Activated naive CD4-positive, alpha-beta T cell (primary cell): ENCODE measurements at places on chromosomes 6 and 20.

DNA sequence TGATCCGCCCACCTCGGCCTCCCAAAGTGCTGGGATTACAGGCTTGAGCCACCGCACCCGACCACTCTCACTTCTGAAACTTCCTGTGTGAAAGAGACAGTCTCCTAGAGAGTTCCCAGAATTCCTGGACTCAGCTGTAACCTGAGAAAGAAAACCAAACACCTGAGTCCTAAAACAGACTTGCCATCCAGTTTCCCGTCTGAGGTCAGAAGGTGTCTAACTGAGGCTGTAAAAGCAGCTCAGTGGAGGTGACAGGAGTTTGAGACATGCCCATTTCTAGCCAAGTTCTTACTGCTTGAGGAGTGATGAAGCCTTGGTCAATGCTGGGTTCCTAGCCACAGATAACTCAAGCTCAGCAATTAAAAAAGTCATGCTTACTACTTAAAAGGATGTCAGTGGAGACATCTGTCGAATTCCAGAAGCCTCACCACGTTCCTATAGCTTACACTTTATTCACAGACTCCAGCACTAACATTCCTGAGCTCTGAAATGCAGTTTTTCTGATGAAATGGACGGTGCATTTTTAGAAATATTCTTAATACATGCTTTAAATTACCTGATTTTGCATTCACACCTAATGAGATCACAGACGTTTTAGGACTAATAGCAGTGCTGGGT, 6.1 kb downstream of the UQCC2 start:
- DNase-seq = no peak

DNA sequence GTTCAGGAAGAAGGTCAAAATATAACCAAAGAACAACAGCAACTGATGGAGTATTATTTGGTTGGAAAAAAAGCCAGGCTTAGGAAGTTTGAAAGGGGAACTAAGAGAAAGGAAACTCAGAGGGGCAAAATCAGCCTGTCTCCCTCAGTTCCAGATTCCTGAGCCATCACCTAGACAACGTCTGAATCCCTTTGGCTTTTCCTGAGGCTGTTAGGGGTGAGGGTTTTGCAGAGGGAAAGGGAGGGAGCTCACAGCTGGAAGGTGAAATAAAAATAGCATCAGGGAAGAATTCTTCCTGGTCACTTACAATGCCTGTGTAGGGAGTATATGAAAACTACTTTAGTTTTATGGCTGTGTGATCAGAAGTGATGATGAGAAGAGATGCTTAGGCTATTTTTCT, 100.5 kb downstream of the SOBP start:
- DNase-seq = no peak

- no peak for DNase-seq
These were observed 255.0 kb upstream of the ZFP64 start for GRCh38 chr20:52446421-52447224.

DNA sequence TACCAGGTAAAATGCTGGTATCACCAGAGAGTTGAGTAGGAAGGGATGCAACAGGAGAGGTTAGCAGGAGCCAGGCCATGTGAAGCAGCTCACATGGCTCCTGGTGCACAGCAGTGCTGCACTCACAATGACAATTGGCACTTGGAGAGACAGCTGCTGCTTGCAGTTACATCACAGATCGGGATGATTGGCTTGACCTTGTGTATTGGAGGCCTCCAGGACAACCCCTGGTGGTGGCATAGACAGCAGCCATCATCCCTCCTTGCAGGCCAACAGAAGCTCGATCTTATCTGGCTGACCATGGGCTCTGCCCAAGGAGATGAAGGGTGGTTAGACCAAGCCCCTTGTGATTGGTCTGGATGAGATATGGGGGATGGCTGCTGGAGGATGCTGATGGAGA, 73.0 kb downstream of the EYA2 start:
- no peak for DNase-seq

- DNase-seq = no peak
These were observed 35.0 kb downstream of the LRRC1 start for GRCh38 chr6:53829698-53830221.
